Mesenteric fat pad (tissue), 1 donor: ENCODE measurements at places on chromosomes 12 and 14. TPM values are rescaled to one million over a fixed set of nuclear protein-coding genes. Genes with fewer than 3 reads are reported as not detected.

GRCh38 chr14:54767139-54767431, 135.5 kb downstream of the GCH1 start:
- no peak for DNase-seq

- no peak for DNase-seq
Measured at GRCh38 chr12:62520361-62520760, 53.7 kb downstream of the MON2 start.

The ASB2 gene
- total RNA-seq, result 1.2 TPM

GRCh38 chr12:82966001-82966559, 279.4 kb downstream of the TMTC2 start:
- no peak for DNase-seq

DNA sequence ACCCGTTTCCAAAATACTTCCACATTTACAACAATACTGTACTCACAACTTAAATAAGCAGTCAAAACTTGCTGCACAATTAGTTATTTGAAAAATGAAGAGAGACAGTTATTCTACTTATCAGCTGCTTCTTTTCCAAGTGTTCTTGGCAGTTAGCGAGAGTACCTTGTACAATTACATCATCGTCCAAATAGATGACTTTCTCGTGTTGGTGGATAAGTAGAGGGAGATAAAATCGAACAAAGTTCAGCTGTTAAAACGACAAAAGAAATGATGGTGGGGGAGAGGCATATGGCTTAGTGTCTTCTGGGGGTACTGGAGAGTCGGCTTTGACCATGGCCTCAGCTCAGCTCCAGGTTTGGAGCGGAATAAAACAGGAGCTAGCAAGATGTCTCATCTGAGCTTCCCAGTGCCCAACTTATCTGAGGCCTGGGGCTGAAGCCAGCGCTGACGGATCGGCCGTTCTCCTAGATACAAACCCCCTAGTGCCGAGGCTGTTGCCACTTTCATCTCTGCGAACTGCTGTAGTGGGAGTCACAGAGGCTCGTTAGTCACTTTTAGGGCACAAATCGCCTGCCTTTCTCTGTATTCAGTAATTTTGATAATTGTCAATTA, 31.7 kb downstream of the TDG start:
- no peak for DNase-seq

- DNase-seq, result no peak
Measured at GRCh38 chr14:103055695-103056094, 1.7 kb downstream of the CDC42BPB start.

- no peak for DNase-seq
Measured at GRCh38 chr12:54967461-54967860, 17.1 kb downstream of the TESPA1 start.
